GM12878 (cell line): ENCODE measurements at places on chromosomes 6 and 20.

- H3K27me3 ChIP-seq: no peaks in the 10 kb centered on the region
- no peak overlapping the region for H3K4me3 ChIP-seq
- no peaks in the 10 kb centered on the region for H3K36me3 ChIP-seq
- no peak for DNase-seq
- no peaks in the 10 kb centered on the region for H3K4me1 ChIP-seq
Measured at GRCh38 chr6:47064274-47064673, 22.1 kb upstream of the ADGRF1 start.

DNA sequence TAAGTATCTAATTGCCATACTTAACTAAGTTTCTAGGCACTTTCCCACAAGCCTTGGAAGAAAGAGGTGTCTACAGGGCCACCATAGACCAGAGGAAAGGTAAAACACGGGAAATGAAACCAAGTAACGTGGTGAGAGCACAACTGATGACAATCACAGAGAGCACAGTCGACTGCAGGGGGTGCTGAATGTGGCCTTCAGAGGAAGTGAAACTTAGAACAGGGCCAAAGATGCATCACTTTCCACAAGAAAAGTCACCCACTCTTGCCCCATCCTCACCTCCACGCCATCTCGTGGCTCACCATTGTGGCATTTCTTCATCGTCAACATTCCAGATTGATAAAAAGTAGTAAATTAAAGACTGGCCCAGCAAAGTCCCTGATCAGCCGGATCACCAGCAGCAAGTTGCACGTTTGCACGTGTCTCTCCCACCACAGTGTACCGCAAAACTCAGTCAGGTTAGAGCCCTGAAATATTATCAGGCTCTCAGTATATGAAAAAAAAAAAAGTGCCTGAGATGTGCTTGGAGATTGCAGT is 31.4 kb downstream of the HIVEP2 start:
- peak; percentile 94 for DNase-seq
- H3K4me1 ChIP-seq: peaks cover 32% of the 10 kb centered on the region
- H3K27ac ChIP-seq: peak overlapping the region; percentile 95
- peak overlapping the region; percentile 27 for H3K4me3 ChIP-seq

GRCh38 chr6:11164717-11165646 is 53.5 kb upstream of the ERVFRD-1 start:
- no peaks in the 10 kb centered on the region for H3K27me3 ChIP-seq
- H3K36me3 ChIP-seq: no peaks in the 10 kb centered on the region
- no peak overlapping the region for H3K27ac ChIP-seq
- no peak overlapping the region for H3K4me3 ChIP-seq
- peaks cover 6% of the 10 kb centered on the region; the same call in 1 of the 2 replicates for H3K4me1 ChIP-seq
- no peak for DNase-seq

- H3K27ac ChIP-seq: no peak overlapping the region
- H3K36me3 ChIP-seq: no peaks in the 10 kb centered on the region
- DNase-seq: no peak
- H3K4me3 ChIP-seq: no peak overlapping the region
Measured at GRCh38 chr20:46814366-46815232, 80.0 kb upstream of the EYA2 start.

GRCh38 chr6:36197739-36198221 is 1.2 kb downstream of the BRPF3 start:
- H3K4me3 ChIP-seq: peak overlapping the region; percentile 79
- H3K27me3 ChIP-seq: no peaks in the 10 kb centered on the region
- DNase-seq: no peak
- peaks cover 10% of the 10 kb centered on the region; the same call in 1 of the 2 replicates for H3K36me3 ChIP-seq
- H3K27ac ChIP-seq: no peak overlapping the region

GRCh38 chr20:3483784-3484183 is 13.0 kb downstream of the ATRN start:
- no peaks in the 10 kb centered on the region for H3K36me3 ChIP-seq
- DNase-seq: no peak
- H3K4me3 ChIP-seq: no peak overlapping the region
- H3K27me3 ChIP-seq: no peaks in the 10 kb centered on the region
